ENCODE measurements at places on chromosomes 1 and 21. TPM values are rescaled to one million over a fixed set of nuclear protein-coding genes. Genes with fewer than 3 reads are reported as not detected.

DNA sequence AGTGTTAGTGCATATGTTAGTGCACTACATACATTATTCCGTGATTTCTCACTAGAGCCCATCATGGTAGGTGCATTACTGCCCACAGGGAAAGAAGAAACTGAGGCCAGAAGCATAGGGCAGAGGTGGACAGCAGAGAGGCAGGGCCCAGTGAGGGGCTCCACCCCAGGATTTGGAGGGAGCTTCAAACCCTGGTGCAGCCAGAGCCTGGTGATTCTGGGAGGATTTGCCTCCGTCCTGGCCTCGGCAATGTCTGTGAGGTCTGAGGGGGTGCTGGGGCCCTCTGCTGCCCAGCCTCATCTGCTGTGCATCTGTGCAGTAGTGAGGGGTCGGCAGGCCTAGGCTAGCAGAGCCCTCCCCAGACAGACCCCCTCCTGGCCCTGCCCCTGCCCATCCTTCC lies 22.8 kb downstream of the PPFIA4 start:
- DNase-seq, result no peak

- DNase-seq, result peak; percentile 59
These were observed 114.5 kb downstream of the LRRC40 start for GRCh38 chr1:70090875-70091274.

Gene SCP2
- total RNA-seq, result 93.2 TPM

- DNase-seq, result no peak
These were observed 57.4 kb downstream of the DNTTIP2 start for GRCh38 chr1:93821423-93822144.

- DNase-seq, result no peak
These were observed 18.7 kb upstream of the ZBTB21 start for GRCh38 chr21:42028766-42029425.

- DNase-seq, result no peak
These were observed 75.5 kb downstream of the KCNN3 start for GRCh38 chr1:154794608-154795007.

- DNase-seq, result no peak
These were observed 203.3 kb upstream of the JUN start for GRCh38 chr1:58986996-58987767.

Gene RER1
- total RNA-seq, result 211 TPM

Gene TIMM17A
- 130 TPM for total RNA-seq

DNA sequence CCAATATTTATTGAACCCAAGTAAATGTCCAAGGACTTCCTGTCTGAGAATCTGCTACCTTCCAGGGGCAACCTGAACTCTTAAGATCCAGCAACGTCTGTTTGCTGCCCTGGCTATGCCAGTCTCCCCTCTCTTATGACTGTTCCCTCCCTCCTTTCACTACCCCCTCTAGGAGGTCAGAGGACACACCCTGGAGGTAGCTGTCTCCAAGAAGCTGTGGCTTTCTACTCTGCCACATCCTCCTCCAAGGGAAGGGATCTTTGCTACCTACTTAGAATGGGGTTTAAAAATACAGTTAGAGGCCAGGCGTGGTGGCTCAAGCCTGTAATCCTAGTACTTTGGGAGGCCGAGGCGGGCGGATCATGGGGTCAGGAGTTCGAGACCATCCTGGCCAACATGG lies 3.6 kb upstream of the SMPDL3B start:
- no peak for DNase-seq

Measured in astrocyte (in vitro differentiated cells and primary cell).